ENCODE measurements at places on chromosomes 13 and 19.

GRCh38 chr19:41646589-41647204, 19.8 kb upstream of the CEACAM4 start:
- DNase-seq: peak; percentile 22

GRCh38 chr19:34246340-34246739, 8.0 kb upstream of the GARRE1 start:
- no peak for DNase-seq

DNA sequence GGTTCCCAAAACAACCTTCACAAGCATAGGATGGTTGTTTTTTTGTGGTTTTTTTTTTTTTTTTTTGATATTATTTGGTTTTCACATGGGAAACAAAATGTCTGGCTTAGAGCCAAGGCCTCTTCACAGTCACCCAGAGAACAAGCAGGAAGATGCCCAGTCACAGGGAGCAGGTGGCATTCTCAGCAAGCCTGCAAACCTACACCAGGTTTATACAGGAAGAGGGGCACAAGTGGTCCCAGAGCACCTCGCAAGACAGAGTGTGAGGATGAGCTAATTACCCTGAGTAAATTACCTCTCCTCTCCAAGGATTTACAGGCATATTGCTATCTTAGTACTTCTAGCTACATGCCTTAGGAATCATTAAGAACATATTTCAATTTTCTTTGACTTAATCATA, 1375.6 kb downstream of the EFNB2 start:
- no peak for DNase-seq

- no peak for DNase-seq
Measured at GRCh38 chr13:20980899-20981298, 78.4 kb upstream of the XPO4 start.

DNA sequence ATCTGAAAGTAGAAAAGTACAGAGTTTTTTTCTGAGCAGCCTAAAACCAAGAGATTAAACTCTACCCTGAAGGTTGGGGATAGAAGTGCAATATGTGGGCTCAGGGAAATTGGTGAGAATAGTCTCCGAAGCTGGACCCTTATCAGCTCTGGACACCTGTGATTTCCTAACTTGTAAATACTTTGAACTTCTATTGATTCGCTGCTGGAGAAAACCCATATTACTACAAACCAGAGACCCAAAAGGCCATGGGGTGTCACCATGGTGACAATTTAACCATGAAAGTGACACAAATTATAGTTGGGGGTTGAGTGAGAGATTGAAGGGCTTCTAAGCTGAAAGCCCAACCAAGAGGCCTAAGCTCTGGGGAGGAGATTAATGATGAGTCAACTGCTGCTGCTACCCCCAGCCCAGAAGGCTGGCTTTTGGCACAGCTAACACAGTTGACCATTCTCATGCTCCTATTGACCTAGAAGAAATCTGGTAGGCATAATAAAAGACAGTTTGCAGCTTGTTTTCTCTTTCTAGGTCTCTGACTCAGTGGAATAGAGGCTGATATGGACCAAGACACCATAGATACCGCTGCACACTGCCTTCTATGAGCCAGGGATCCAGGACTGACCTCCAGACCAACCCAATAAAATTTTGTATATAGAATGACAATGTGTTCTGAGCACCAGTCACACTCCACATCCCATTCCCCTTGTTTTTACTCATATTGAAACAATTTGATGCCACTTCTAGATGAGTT, 131.9 kb upstream of the FNDC3A start:
- no peak for DNase-seq

DNA sequence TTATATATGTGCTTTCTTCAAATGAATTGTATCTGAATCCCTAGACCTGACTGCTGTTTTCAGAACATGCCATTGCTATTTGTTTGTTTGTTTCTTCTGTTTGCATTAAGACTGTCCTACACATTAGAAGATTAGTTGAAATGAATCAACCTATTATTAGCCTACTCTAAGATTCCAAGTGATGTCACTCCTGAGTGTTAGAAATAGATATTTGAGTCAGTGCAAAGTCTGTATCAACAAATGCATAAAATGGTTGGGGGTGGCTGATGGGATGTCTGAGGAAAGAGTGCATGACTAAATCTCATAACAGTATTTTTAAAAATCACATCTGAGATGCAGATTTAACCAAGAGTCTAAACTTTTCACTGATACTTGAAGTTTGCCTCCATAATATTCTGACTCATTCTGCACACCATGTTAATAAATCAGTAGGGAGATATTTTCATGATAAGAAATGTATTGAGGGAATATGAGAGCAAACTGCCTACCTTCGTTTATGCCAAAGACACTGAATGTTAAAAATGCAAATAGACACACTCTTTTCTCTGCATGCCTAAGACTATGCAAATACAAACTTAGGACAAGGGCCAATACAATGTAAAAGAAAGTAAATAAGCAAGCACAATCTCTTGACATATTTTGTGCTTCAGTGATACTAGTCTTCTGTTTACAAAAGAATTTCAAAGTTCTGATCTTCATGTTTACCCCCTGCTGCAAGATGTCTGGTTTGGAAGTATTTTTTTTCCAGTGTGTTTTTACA, 253.3 kb downstream of the LIG4 start:
- DNase-seq: no peak

- no peak for DNase-seq
Measured at GRCh38 chr13:108087810-108088209, 127.5 kb downstream of the LIG4 start.

DNA sequence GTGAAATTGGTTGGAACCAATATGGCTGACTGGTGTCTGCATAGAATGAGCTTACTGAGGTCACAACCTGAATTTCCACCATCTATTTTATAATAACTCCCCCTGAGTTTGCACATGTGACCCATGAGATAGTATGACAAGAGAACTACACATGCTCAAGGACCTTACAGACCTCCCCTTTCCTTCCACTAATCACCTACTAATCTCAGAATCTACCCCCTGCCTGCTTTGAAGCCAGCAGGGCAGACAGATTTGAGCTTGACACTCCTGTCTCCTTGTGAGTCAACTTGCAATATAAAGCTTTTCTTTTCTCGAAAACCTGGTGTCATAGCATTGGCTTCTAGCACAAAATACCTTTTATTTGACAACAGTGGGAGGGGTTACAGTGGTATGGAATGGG, 248.4 kb downstream of the RFC3 start:
- no peak for DNase-seq

- no peak for DNase-seq
Measured at GRCh38 chr13:39916330-39916729, 260.9 kb downstream of the COG6 start.

DNA sequence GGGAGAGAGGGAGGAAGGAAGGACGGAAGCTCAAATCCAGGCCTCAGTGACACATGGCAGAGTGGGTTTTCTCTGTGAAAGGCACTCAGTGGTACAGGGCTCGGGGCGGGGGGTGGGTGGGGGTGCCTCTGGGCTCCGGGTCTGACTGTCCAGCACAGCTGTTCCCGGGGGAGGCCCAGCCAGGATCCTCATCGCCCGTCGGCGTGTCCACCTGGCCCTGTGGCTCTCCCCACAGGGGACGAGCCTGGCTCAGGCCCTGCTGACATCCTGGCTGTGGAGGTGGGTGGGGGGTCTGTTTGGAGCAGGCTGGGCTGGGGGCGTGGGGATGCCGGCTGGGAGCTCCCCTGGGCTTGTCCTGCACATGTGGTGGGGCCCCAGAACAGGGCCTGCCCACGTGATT, 18.2 kb upstream of the MATK start:
- no peak for DNase-seq

DNA sequence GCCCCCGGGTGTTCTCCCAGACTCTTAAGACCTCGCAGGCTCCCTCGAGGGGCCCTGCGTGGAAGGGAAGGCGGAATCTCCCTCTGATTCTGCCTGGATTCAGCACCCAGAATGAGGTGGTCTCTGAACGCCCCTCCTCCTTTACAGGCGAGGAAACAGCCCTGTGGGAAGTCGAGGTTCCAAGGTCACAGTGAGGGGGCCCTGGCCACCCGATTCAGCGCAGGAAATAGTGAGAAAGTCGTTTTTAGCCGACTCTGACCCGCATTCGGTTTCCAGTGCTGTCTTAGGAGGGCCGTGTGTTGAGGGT, 1.1 kb downstream of the BSG start:
- no peak for DNase-seq

DNA sequence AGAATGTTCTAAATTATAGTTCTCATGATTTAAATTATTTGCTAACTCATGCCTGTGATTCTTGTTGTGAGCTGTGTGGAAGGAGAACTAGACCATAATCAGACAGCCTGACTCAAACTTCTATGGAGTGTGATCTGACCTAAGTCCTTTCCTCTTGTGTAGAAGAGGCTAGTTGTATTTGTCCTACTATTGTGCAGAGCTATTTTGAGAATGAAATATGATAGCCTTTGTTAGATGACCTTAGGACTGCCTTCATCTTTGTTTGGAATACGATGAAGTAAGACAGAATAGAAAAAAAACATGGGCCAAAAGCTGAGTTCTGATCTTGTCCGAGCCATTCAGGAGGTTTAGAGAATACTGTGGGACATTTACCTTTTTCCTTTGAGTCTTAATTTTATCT, 119.4 kb downstream of the STOML3 start:
- no peak for DNase-seq

DNA sequence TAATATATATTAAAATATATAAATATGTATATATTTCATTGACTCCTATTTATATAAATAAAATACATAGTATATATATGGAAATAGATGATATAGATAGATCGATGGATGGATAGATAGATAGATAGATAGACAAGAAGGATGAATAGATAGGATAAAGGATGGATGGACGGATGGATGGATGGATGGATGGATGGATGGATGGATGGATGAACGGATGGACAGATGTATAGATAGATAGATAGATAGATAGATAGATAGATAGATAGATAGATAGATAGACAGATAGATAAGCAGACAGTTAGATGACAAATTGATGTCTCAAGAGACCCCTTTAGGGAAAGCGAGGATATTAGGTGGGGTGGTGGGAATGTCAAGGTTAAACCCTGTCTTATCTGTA, 15.1 kb downstream of the CYP4F11 start:
- DNase-seq: no peak

GRCh38 chr13:28843639-28844038, 23.5 kb downstream of the MTUS2 start:
- no peak for DNase-seq

- no peak for DNase-seq
Measured at GRCh38 chr13:105471673-105472072, 1063.8 kb downstream of the EFNB2 start.

GRCh38 chr19:51489113-51489512, 10.8 kb downstream of the CEACAM18 start:
- DNase-seq: no peak

DNA sequence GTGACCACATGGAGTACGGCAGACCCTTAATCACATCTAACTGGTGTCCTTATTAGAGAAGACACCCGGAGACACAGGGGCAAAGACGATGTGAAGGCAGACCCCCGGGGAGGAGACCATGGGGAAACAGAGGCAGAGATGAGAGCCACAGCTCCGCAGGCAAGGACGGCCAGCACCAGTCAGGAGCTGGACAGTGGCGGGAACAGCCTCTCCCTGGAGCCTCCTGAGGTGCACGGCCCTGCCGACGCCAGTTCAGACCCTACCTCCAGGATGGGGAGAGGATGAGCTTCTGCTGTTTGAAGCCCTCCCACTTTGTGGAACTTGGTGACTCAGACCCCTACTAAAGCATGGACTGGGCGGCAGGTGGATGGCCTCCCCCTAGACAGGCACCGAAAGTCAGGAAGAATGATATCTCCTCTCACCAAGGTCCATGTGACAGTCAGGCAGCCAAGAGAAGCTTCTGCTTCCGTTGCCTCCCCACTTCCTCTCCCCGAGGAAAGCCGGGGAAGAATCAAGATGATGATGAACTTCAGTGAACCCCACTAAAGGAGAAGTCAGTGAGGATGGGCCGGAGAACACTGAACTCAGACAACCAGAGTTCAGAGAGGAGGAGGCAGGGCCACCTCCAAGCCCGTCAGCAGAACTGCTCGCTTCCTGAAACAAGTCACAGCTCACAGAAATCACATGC, 25.4 kb downstream of the RAB20 start:
- peak; percentile 29 for DNase-seq

DNA sequence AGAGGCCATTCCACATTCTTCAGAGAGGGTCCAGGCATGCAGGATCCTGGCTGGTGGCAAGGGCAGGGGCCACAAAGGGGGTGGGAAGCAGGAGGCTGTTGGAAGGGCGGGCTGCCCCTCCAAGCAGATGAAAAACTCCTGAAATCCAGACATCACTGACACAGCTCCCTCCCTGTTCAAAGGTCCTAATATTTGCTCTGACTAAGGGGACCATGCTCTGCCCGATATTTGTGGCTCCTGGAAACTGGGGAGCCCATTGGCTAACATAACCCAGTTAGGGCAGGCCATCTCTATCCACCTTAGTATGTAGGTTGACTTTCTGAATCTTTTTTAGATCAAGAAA, 3.3 kb upstream of the CDX2 start:
- no peak for DNase-seq

Data from CD4-positive, alpha-beta T cell treated with Interleukin-17A for 1 hour (primary cell).